ENCODE measurements at places on chromosomes 12 and 14. TPM values are rescaled to one million over a fixed set of nuclear protein-coding genes. Genes with fewer than 3 reads are reported as not detected.

The MYH6 gene
- total RNA-seq: 1.6 TPM

The SYNDIG1L gene
- total RNA-seq: 0.24 TPM

The KLRC1 gene
- 1.3 TPM for total RNA-seq

The CCDC85C gene
- 54.0 TPM for total RNA-seq

The CLEC1A gene
- 1.7 TPM for total RNA-seq

The EIF4B gene
- total RNA-seq: 398 TPM

The MUCL1 gene
- not detected for total RNA-seq

The SRRM4 gene
- total RNA-seq: 0.27 TPM

The TBX5 gene
- total RNA-seq: not detected

The FOXG1 gene
- not detected for total RNA-seq

The TMEM233 gene
- 0.10 TPM for total RNA-seq

The RIN3 gene
- total RNA-seq: 23.2 TPM

The AVPR1A gene
- 0.17 TPM for total RNA-seq

The TMEM132D gene
- total RNA-seq: 0.32 TPM

The NXPH4 gene
- total RNA-seq: 0.27 TPM

The TAS2R50 gene
- 0.86 TPM for total RNA-seq

The PFKM gene
- total RNA-seq: 39.2 TPM

The RAD9B gene
- total RNA-seq: 0.19 TPM

The KRT5 gene
- total RNA-seq: not detected

The PZP gene
- not detected for total RNA-seq

The EIF2S3B gene
- 2.7 TPM for total RNA-seq

The RIMBP2 gene
- 5.6 TPM for total RNA-seq

The CIROP gene
- total RNA-seq: not detected

The RNASE4 gene
- 41.5 TPM for total RNA-seq

The C12orf56 gene
- 0.77 TPM for total RNA-seq

The HRK gene
- 0.19 TPM for total RNA-seq

The SOAT2 gene
- total RNA-seq: not detected

The KIF5A gene
- 0.67 TPM for total RNA-seq

The HOXC9 gene
- not detected for total RNA-seq

The SMIM41 gene
- 0.30 TPM for total RNA-seq

The REM2 gene
- 0.30 TPM for total RNA-seq

The KRT2 gene
- total RNA-seq: not detected

The AQP2 gene
- not detected for total RNA-seq

The CLEC4A gene
- total RNA-seq: 1.8 TPM

The SCN8A gene
- 4.2 TPM for total RNA-seq

The B4GALNT1 gene
- total RNA-seq: 0.88 TPM

The DHRS2 gene
- 2.1 TPM for total RNA-seq

The SETD1B gene
- 20.4 TPM for total RNA-seq

The KRT1 gene
- 1.2 TPM for total RNA-seq

The TPH2 gene
- total RNA-seq: not detected

The RNFT2 gene
- total RNA-seq: 11.8 TPM

The GPX2 gene
- total RNA-seq: 682 TPM

The TBC1D30 gene
- total RNA-seq: 6.9 TPM

The RFX4 gene
- not detected for total RNA-seq

The SLCO1B3 gene
- not detected for total RNA-seq

The CATSPERB gene
- 2.2 TPM for total RNA-seq

The KRT72 gene
- total RNA-seq: 0.25 TPM

The KLHL33 gene
- 0.05 TPM for total RNA-seq
